Fibroblast of mammary gland (primary cell): ENCODE measurements at places on chromosomes 4 and X.
A peak's percentile ranks its signal among the peaks of the same experiment; 100 is the strongest.

GRCh38 chr4:1579001-1579900 lies 104.9 kb downstream of the FAM53A start:
- peak; percentile 84 for DNase-seq

GRCh38 chr4:173461170-173461569 lies 62.3 kb upstream of the SCRG1 start:
- DNase-seq: peak; percentile 48

- no peak for DNase-seq
Measured at GRCh38 chr4:79233820-79234219, 92.0 kb downstream of the NAA11 start.

GRCh38 chrX:106726485-106727437 lies at the start of gene RNF128:
TSS of gene RNF128 (plus strand) at chrX:106726701. CDS start at chrX:106726914, 213 bp downstream.
- peak; percentile 23 for DNase-seq
